ENCODE measurements at places on chromosomes 1 and 21.

DNA sequence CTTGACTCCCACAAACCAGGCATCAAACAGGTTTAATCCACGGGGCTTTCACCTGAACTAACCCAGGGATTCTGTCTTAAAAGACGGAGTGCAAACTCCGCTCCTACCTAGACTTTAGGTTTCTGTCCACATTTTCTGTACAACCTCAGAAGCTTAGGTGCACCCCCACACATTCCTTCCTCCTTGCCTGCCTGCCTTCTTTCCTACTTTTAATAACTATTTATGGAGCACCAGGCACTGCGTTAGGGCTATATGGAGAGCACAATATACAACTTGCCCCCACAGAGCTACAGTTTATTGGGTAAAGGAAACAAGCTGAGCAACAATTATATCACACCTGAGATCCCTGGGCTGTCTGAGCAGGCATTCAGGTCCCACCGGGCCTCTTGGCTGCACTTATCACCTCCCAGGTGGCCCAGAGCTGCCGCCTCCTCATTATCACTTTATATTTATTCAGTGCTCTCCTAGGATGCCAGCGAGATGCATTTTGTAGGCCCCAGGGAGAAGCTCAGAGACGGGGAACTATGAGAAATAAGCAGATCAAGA lies 64.1 kb downstream of the DNTTIP2 start:
- DNase-seq = no peak

- no peak for DNase-seq
Measured at GRCh38 chr1:32759997-32760623, 57.0 kb downstream of the YARS1 start.

DNA sequence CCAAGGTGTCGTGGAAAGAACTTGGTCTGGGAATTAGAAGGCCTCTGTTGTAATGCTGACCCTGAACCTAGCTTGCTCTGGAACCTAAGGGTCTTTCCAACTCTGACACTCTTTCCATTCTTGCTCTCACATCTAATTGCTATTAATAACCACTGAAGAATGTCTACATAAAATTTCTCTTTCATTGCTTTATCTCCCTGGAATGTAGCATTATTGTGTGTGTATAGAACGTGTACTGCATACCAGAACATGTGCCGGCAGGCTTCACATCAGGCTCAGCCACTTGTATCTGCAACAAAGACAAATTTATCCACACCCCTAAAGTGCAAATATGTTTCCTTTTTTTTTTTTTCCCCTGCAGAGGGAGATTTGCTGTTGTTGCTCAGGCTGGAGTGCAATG lies 13.9 kb upstream of the LAX1 start:
- DNase-seq = no peak

DNA sequence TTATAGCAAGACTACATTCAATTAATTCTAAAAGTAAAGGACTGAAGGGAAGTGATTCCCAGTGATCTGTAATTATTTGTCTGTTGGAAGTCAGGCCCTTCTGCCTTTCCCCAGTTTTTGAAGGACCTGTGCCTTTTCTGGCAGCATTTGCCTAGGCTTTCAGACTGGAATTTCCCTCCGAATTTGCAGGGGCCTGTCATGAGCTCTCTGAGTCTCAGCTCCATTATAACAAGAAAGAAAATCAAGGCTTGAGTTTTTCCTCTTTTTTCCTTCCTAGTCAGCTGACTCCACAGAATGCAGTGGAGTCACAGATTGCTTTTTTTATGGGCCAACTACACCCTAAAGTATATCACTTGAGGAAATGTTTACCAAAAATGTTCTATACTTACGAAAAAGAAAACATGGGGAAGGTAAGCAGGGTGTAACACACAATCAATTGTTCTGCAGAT lies 1.1 kb downstream of the NR5A2 start:
- no peak for DNase-seq

GRCh38 chr1:66315671-66316070 lies 218.3 kb upstream of the SGIP1 start:
- DNase-seq = no peak

- DNase-seq = no peak
Measured at GRCh38 chr21:45027241-45028196, 46.9 kb upstream of the ADARB1 start.
